Activated T-cell treated with anti-CD3 and anti-CD28 coated beads for 4 hours (primary cell): ENCODE measurements at places on chromosomes 4 and X.

DNA sequence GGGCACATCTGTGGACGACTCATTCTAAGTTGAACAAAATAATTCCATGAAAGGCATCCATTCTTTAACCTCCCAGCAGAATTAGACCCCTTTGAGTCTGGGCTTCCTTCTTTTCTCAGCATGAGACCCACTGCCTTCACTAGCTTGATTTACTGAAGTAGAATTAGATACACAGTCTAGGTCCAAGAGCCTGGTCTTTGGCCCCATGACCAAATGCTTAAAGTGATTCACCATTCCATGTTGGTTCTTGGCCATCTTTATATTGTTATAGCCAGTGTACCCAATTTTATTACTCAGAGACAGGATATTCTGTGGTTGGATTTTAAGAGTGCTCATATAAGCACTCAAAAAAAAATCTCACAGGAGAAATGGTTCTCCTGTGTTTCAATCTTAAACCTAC is 155.3 kb upstream of the GPC4 start:
- DNase-seq = no peak

DNA sequence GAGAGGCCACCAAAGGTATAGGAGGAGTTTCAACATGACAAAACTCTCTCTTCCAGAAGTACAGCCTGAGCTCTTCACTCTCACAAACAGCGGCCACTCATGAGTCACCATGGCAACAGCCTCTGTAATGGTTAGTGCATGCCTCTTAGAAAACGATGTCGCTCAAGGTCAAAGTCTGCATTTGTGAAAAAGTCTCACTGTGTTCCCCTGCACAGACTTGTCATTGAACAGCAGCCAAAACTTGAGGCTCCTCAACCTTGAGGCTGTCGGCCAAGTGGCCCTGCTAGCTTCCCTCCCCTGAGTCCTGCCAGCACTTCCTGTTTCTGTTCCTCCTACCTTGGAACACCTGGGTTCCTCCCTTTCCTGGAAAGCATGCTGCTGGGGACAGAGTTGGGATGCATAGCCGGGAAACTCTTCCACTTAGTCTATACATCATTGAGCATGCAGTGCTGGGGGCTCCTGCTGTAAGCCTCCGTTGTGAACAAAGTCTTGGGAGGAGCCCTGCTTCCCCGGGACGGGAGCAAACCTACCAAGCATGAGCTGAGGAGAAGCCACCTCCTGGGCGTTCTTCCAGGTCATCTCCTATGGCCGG is 66.6 kb downstream of the ING2 start:
- no peak for DNase-seq

DNA sequence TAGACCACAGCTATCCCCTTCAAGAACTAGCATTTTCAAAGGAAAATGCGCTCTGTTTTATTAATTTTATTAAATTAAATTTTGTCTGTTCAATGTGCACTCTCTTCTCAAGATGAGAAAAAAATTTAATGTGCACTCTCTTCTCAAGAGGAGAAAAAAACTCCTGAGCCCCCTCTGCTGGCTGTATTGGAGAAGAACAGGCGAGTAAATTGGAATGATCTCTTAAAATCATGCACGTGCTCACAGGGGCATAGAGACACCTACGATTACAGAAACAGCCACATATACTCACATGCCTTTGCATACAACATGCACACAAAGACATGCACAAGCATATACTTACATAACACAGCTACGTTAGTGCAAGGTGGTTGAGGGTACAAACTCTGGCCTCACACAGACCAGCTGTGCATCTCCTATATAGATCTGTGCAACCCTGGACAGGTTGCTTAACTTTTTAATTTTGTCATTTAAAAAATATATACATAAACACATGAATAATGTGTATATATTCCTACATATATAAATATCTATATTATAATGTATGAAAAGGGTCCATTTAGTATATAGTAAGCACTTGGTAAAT is 176.2 kb upstream of the CXorf66 start:
- DNase-seq = peak; percentile 0

- no peak for DNase-seq
Observed at GRCh38 chr4:84258905-84259830, 239.9 kb downstream of the NKX6-1 start.

DNA sequence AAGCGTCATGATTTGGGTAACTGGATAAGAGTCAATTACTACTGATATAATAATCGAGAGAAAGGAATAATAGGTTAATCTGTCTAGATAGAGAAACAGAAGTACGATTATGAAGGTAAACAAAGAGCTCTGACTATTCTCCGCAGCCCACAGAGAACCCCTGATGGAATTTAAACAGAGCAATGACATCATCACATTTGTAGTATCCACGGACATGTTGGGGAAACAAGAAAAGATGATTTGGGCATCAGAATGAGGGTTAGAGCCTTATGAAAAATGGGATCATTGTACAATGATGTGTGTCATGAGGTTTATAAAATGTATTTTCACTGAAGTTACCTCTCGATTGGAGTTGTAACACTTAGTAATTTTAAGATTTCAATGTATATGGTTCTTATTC is 129.9 kb downstream of the DTHD1 start:
- DNase-seq = no peak

DNA sequence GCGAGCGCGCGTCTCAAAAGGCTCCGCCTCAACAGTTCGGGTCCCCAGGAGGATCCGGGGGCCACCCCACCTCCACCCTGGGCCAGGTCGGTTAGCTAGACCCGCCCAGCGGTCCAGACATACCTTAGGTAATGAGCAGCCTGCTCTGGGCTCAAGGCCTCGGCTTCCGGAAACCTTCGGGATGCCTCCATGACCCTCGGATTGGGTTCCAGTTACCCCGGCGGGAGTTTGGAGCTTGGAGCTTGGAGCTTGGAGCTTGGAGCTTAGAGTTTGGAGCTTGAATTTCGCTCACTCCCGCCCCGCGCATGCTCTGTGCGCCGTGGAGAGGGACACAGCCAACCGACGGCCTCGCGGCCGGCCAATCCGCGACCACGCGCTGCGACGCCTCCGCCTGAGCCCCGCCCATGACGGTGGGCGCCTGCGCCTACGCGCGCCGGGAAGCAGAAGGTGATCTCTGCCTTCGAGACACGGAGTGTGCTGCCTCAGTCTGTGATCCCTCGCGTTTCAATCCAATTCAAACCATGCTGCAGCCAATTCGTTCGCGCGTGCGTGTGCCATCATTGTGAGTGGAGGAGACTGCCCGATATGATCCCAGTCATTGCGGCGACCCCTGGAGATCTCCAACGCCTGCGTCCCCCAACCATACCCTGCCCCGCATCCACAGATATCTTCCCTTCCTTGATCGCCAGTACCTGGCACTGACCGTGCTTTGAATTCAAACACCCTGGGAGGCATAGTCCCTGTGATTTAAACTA is at the start of gene ERCC6L:
Gene ERCC6L (minus strand): TSS at position 307 of the 755 bp plus-strand sequence. CDS start 116 bp downstream, at position 191.
- peak; percentile 68 for DNase-seq

GRCh38 chr4:28443801-28444412 is 1583.3 kb downstream of the STIM2 start:
- DNase-seq = no peak

GRCh38 chr4:25632135-25632534 is 23.5 kb upstream of the SLC34A2 start:
- no peak for DNase-seq

GRCh38 chrX:136549226-136549625 is 17.2 kb downstream of the VGLL1 start:
- DNase-seq = no peak

- DNase-seq = no peak
Observed at GRCh38 chr4:36273276-36273675, 8.1 kb upstream of the DTHD1 start.

- DNase-seq = no peak
Observed at GRCh38 chr4:168408620-168409019, 71.7 kb downstream of the DDX60L start.

DNA sequence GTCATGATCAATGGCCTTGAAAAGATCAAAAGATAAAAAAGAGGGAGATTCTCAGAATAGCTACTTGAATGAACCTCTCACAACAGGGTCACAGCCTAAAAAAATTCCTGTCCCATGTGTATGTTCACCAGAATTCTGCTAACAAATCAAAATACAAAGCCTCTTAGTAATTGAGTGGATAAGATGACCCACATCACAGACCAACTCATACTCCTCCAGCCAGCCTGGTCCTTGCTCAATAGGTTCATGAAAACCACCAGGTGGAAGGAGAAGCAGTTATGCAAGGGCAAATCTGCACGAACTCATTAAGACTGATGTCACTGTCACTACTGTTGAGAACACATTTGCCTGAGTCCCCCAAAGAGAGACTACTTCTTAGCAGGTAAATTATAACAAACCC is 21.5 kb downstream of the WDFY3 start:
- DNase-seq = no peak

DNA sequence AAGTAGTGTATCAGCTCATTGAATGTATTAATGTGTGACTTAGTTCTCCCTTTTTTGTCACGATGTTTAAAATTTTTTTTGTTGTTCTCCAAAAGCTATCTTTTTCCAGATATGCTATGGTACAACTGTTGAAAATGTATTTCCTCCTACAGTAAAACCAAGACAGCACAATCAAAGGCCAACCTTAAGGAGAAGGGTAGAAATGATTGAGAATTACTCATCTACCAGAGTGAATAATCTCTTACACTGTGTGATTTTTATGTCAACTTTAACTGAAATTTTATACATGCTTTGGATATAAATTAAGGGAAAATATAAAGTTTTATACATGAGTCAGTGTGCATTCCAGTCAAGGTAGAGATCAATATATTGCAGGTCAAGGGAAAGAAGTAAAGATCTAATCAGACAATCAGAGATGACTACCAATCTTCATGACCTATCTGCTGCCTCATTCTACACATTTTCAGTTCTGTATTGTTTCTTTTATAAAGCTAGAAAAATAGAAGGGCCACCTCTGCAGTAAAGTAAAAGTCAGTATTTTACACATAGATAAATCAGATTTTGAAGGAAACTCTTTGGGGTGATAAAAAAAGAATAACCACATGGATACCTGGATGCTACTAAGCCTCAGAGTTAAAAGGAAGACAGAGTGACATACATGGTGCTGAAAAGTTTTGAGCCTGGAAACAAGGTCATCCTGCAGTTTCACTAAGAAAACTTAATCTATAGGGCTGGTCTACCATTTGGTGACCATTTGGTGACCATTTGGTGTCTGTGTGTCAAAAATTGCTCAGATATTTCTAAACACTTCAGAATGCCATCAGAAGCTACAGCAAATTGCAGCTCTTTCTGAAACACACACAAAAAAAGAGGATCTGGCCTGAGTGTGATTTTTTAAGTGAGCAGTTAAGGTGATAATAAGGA is 1.6 kb downstream of the FAM13A start:
- no peak for DNase-seq

GRCh38 chr4:54723220-54723619 is 65.5 kb downstream of the KIT start:
- no peak for DNase-seq

DNA sequence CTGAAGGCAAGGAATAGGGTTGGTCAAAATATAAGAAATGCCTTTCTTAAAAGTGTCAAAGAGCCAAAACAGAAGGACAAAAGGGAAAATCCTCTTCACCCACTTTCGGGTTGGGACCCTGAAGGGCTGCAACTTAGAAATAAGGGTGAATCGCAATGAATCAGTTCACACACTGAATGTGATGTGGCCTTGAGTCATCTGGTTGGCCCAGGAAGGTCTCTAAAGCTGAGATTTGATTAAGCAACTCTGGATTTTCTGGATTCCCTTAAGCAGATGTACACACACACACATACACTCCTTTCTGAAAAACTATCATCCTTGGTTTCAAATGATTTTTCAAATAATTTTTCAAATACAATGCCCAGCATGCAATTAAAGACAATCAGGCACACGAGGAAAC is 13.1 kb downstream of the TAB3 start:
- DNase-seq = no peak

DNA sequence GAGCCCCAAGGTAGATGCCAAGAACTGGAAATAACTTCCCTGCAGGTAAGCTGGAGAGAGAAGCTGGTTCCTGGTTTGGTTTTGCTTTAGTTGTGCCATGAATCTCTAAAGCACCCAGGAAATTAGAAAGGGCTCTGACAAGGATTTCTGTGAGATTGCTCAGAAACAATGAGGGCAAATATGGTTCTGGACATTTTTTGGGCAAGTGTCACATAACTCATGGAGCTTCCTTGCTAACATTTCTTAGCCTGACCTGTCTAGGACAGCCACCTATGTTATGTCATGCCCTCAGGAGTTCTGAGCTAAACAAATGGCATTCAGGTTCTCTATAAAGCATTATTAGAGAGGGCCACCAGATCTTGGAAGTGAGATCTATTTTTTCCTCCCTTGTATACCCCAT is 131.8 kb downstream of the GUCY2F start:
- no peak for DNase-seq

DNA sequence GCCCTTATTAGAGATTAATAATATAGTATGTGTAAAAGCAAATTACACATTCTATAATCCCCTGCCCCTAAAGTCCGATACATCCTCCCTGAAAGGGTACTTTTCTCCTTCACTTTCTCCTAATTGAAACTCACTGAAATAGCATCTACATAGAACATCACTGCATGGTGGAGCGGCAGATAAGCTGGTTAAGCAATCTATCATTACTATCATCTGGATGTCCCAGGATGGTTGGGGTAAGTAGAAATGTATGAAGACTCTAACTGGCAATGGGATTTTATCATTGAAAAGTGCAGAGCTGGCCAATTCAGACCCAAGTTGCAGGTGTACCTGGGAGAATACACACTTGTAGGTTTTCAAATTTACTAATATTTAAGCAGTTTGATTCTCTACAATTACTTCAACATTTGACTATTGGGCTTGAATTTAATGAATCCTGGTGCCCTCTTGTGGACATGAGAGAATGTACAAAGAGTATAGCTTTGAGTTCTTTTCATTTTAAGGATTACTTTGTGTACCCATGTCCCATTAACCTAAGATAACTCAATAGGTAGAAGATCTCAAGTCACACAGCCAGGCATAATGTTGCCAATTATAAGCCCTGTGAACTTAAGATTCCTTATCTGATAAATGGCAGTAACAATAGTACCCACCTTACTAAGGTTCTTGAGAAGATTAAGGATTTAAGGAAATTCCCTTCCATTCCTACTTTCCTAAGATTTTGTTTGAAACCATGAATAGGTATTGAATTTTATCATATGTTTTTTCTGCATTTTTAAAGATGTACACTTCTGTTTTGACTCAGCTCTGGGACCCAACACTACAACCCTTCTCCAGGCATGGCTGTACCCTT is 69.8 kb downstream of the SHROOM3 start:
- no peak for DNase-seq

DNA sequence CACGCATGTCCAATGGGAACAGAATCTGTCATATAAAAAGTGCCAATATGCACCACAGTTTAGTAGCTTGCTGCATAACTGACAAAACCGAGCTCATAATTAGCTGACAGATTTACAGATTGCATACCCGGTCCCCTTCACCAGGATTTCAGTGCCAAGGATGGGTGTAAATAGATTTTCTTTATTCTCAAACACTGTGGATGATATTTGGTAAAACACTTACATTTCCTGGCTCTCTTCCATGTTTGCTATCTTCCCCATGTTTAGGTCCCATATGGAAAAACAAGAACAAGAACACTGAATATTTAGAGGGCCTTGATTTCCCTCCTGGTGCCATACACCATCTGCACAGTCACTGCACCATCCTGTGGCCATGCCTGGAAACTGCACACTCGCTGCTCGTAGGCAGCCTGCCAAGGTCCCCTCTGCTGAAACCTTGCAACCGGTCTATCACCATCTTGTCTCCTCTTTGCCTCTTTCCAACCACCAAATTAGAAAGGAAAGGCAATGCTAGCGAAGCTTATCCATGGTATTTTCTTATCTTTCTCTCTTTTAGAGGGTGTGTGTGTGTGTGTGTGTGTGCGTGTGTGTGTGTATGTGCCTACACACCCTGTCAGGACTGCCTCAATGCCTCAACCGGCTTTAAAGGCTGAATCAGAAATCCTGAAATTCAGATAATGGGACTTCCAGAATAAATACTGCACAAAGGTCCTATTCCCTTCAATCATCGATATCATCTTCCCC is 124.2 kb upstream of the MBNL3 start:
- DNase-seq = no peak
